ENCODE measurements at places on chromosomes 16 and 17. TPM values are rescaled to one million over a fixed set of nuclear protein-coding genes. Genes with fewer than 3 reads are reported as not detected.

PRSS21 gene
- 0.19 TPM for polyA plus RNA-seq

- no peak for DNase-seq
Measured at GRCh38 chr16:23119570-23119969, 29.7 kb downstream of the USP31 start.

GRCh38 chr16:70692130-70692872, 6.4 kb upstream of the MTSS2 start:
- DNase-seq, result no peak

GRCh38 chr17:80028030-80028429, 7.6 kb downstream of the TBC1D16 start:
- no peak for DNase-seq

- DNase-seq, result no peak
Measured at GRCh38 chr17:61416540-61417363, 17.1 kb downstream of the TBX2 start.

DNA sequence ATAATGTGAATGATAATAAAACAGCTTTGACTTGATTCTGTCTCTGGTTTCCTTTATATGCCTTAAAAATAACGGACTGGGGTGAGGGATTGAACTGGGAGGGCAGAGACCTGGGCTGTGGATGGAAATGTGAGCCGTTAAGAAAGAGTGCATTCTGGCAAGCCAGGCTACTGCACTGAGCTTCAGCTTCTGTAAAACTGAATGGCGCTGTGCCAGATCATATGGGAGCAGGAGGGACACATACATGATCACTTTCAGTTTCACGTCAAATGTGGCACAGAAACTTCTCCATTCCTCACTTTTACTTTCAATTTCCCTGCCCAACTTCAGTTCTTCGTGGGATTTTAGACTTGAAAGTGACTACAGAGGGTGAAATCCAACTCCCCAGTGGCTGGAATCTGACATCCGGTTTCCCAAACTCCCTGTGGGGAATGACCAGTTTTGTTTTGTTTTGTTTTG, 1.1 kb downstream of the MT2A start:
- peak; percentile 59 for DNase-seq

Data from right renal cortex interstitium (tissue), 3 donors.